Mesothelial cell of epicardium (in vitro differentiated cells): ENCODE measurements at places on chromosomes 5 and 9. TPM values are rescaled to one million over a fixed set of nuclear protein-coding genes. Genes with fewer than 3 reads are reported as not detected.
A peak's percentile ranks its signal among the peaks of the same experiment; 100 is the strongest.

GRCh38 chr5:156093024-156093423 lies 233.9 kb upstream of the SGCD start:
- H3K36me3 ChIP-seq = peaks cover 2% of the 10 kb centered on the region
- H3K27ac ChIP-seq = no peak overlapping the region
- H3K27me3 ChIP-seq = no peaks in the 10 kb centered on the region
- no peak overlapping the region for H3K4me3 ChIP-seq
- no peak for DNase-seq

- no peak for DNase-seq
- H3K4me3 ChIP-seq = no peak overlapping the region
These were observed 1584.3 kb upstream of the NUDT12 start for GRCh38 chr5:105146867-105147266.

DNA sequence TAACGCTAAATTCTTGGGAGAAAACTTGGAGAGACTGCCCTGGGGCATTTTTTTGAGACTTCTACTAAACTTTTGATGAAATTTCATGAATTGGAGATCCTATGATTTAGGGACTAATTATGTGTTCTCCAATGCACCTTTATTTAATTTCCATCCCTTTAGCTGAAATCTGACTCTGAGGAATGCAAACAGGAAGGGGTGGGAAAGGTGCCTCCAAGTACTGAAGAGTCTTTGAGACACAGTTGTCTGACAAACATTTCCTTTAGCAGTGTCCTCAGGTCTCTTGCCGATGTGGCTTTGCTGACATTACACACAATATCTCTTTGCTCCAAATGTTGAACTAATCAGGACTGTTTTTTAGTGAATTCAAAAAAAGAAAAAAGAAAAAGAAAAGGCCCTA lies 76.9 kb downstream of the LIX1 start:
- DNase-seq = no peak
- H3K36me3 ChIP-seq = no peaks in the 10 kb centered on the region
- no peaks in the 10 kb centered on the region for H3K27me3 ChIP-seq
- no peak overlapping the region for H3K4me3 ChIP-seq
- peak overlapping the region; percentile 75 for H3K27ac ChIP-seq

Gene CD72
- total RNA-seq = 4.2 to 5.2 TPM (median 4.7 TPM) in 3 replicates
